Gastroesophageal sphincter (tissue), 4 donors: ENCODE measurements at places on chromosomes 13 and 19. TPM values are rescaled to one million over a fixed set of nuclear protein-coding genes. Genes with fewer than 3 reads are reported as not detected.

- no peak for ATAC-seq
Measured at GRCh38 chr13:77056382-77056781, 29.4 kb upstream of the FBXL3 start.

GRCh38 chr19:47716270-47716937 lies 3.2 kb downstream of the EHD2 start:
- ATAC-seq, result no peak

Gene SULT2B1
- total RNA-seq, result not detected

- no peak for ATAC-seq
Measured at GRCh38 chr13:31352467-31352866, 152.7 kb downstream of the B3GLCT start.

- no peak for ATAC-seq
Measured at GRCh38 chr19:7355871-7356270, 7.1 kb downstream of the ARHGEF18 start.

Gene CGB8
- not detected for total RNA-seq
